Activated naive CD4-positive, alpha-beta T cell treated with anti-CD3 and anti-CD28 coated beads, Interleukin-2, amount 50 U/mL, for 72 hours (primary cell): ENCODE measurements at places on chromosomes 1 and 21. TPM values are rescaled to one million over a fixed set of nuclear protein-coding genes. Genes with fewer than 3 reads are reported as not detected.

GRCh38 chr21:14567331-14568279 lies 21.5 kb upstream of the SAMSN1 start:
- DNase-seq, result no peak

- no peak for DNase-seq
These were observed 13.5 kb upstream of the CACNA1E start for GRCh38 chr1:181469829-181470228.

DNA sequence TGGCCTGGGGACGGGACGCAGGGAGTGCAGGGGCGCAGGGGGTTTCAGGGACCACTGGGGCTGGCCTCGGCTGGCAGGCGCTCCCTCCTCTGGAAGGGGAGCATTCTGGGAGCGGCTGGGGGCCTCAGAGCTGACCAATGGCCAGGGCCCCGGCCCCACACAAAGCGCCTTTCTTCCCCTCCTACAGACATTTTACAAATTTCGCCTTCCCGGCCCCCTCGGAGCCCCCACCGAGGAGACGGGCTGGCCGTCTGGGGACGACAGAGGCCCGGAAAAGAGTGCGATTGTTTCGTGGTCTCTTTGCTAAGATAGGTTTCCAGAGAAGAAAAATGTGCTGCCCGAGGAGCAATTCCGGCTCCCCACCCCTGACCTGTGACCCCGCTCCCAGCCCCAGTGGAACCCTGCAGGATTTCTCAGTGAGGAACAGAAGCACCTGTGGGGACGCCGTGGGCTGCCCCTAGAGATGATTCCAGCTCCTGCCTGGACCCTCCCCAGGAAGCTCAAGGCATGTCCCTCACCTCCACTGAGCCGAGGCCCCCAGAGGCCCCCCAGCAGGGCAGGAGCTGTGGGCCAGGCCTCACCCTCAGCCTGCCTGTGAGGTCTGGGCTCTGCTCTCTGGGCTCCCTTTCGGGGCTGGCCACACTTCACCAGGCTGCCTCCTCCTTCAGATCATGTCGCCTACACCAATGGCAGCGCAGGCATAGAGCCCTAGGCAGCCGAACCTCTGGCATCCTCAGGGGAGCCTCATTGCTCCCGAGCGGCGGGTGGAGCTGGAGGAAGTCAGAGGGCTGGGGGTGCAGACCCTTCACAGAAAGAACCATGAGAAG lies 15.0 kb upstream of the PLEKHG5 start:
- DNase-seq, result no peak

The MEX3A gene
- 0.49 TPM for total RNA-seq

GRCh38 chr1:77825131-77825709 lies 45.8 kb downstream of the MIGA1 start:
- DNase-seq, result no peak

GRCh38 chr1:169833179-169833901 lies 38.6 kb upstream of the METTL18 start:
- DNase-seq, result no peak

The C4BPB gene
- 8.9 TPM for total RNA-seq

GRCh38 chr1:157077394-157077793 lies 22.2 kb downstream of the ETV3L start:
- no peak for DNase-seq

GRCh38 chr1:81848880-81849682 lies 48.3 kb downstream of the ADGRL2 start:
- DNase-seq, result no peak

The SERTAD4 gene
- total RNA-seq, result not detected

DNA sequence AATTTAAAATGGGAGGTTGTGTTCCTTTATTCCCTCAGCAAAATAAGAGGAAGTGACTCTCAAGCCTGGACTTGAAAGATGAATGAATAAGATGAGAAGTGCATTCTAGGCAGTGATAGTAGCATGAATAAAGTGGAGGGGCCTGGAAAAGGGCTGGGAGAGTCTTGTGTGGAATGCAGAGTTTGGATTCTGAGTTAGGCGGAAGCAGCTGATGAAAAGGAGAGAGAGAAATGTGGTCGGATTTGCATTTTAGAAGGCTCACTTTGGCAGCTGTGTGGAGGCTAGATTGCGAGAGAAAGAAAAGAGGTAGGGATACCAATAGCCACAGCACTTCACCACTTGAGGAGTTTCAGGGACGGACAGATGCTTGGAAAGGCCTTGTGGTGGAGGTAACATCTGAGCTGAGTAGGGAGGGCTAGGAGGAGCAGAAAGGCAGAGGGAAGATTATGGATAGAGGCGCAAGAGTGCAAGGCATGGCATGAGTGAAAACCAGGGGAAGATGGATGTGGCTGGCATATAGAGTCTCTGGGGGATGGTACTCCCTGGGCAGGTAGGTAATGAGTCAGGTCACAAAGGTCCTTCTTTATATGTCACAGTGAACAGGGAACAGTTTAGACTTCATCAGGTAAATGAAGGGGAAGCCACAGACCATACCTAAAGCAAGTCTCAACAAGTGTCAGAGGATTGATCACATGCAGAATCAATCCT lies 59.6 kb downstream of the ST3GAL3 start:
- no peak for DNase-seq

- no peak for DNase-seq
These were observed 4.6 kb downstream of the KLHDC8A start for GRCh38 chr1:205351984-205352713.
